ENCODE measurements at places on chromosomes 13 and 19.

DNA sequence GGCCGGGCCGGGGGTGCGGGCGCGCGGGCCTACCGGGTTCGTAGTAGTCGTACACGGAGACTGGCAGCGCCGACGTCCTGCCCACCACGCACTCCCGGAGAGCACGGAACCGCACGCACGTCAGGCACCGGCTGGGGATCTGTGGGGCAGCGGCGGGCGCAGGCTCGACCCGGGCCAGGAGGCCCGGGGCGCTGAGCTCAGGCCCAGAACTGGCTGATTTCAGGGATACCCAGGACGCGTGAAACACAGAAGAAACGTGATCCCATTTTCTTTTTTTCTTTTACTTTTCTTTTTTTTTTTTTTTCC, 9.0 kb downstream of the F2RL3 start:
- no peak for DNase-seq

GRCh38 chr13:51950722-51951121, 60.5 kb downstream of the ATP7B start:
- peak; percentile 46 for DNase-seq

GRCh38 chr13:47865883-47866282, 135.2 kb downstream of the SUCLA2 start:
- no peak for DNase-seq

DNA sequence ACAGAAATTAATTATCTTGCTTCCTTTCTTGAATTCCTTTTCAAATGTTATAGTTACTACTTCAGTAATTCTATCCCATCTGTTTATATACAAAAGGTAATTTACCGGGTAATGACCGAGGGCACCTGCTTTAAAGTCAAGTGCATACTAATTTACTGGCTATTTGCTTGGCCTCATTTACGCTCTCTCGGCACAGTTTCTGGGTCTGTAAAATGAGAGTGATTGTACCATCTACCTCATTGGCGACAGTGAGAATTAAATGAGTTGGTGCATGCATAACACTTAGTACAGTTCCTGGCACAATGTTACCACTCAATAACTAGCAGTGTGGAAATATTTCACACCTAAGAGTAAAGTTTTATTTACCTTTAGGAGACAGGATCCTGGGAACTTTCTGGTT, 111.6 kb downstream of the GGACT start:
- DNase-seq, result no peak

DNA sequence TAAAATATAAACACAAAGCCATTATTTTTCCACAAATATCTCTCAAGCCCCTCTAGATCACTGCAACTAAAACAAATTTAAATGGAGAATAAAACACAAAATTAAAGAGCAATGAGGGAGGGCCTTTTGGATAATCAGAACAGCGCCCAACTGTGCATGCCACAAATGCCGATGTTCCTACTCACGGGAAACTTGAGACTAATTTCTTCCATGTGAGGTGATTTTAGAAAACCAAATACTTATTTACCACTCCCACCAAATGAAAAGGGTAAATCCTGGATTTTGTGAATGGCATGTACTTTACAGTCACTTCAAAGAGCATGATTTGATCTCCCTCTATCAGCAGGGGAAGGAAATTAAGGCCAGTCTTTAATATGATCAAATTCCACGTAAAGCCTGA, 74.8 kb downstream of the SLC7A1 start:
- no peak for DNase-seq

- no peak for DNase-seq
Observed at GRCh38 chr19:16773259-16773658, 53.6 kb downstream of the NWD1 start.

DNA sequence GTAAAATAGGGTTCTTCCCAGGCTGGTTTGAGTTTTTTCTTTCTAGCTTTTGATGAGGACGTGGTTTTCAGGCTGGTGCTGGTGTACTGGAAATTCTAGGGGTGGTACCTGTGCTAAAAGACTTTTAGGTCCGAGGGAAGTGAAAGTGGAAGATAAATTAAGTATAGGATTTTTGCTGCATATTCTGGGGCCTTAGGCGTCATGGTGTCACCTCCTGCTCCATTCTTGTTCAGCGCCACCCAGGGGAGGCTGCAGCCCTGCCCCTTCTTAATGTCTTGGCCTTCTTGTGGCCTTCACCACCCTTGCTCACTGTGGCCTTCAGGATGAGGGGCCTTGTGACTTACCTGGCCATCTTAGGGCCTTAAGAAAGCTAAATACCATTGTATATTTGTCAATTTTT, 12.4 kb downstream of the ZNF552 start:
- no peak for DNase-seq

- no peak for DNase-seq
Observed at GRCh38 chr19:30760014-30760413, 387.8 kb downstream of the ZNF536 start.

DNA sequence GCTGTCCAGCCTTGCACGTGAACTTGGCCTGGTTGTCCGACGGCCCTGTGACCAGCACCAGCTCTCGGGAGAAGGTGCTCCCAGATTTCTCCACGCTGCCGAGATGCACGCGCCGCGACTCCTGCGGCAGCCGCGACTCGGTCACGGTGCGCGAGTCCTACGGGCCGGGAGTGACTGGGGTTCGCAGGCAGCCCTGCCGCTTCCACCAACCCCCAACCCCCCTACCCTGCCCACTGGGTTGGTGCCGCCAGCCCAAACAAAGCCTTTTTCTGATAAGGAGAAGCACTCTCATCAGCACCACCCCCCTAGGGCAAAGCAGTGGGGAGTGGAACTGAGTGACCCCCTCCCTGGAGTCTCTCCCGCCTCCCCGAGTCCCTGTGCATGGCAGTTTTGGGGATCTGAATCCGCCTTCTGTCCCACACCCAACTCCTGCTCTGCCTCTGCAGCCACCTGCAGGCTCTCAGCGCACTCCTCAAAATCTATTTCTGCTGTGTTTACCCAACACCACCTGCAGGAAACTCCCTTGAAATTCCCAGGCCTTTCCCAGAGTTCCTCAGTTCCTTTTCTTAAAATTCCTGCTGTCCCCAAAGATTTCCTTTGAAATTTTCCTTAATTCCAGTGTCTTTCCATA, 6.2 kb downstream of the NPHS1 start:
- no peak for DNase-seq

DNA sequence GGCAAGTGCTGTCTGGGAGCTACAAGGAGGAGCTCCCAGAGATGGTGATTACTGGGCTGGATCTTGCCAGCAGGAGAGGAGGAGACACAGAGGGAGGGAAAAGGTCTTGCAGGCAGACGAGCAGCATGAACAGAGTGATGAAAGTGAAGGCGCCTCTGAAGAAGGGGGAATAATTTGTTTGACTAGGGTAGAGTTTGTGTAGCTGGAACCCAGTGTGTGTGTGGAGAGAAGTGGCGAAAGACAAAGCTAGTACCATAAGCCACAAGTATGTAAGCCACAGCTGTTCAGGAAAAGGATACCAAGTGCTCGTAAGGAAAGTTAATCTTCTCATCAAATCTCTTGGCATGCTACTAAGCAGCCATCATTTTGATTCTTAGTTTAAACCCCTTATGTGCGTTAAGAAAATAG, 5.4 kb downstream of the FLT1 start:
- no peak for DNase-seq

DNA sequence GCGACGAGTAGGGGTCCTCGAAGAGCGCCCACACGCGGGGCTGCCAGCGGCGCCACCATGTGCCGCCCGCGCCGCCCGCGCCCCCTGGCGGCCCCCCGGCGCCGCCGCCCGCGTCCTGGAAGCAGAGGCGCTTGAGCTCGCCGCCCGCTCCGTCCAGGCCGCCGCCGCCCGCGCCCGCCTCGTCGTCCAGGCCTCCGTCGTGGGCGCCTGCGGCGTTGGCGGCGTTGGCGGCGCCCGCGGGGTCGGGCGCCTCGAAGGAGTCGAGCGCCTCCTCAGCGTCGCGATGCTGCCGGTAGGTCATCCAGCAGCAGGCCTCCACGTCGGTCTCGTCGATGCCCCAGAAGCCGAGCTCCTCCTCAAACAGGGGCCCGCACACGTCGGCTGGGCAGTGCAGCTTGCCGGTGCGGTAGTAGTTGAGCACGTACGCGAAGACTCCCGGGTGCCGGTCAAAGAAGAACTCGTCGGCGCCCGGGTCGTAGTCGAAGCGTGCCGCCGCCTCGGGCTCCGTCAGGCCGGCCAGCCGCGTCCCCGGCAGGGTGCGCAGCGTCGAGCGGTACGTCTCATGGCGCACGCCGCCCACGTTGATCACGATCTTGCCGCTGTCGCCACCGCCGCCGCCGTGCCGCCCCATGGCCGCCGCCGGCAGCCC, 829 bp downstream of the KCNC3 start:
- DNase-seq, result no peak

DNA sequence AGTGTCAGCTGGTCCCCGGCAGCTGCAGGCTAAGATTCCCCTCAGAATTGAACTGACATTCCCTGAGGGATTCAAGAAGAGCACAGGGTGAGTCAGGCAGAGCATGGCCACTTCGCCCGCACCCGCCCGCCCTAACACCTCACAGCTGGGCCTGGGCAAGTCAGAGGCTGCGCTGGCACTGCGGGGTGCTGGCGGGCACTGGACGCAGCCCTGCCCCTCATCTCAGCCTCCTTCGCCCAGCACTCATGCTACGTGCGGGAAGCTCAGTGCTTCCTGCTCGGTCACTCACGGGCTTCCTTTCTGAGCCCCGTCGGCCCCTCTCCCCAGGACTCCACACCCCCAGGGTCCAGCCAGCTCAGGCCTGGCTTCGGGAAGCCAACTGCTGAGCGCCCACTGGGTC, 56.9 kb downstream of the MLLT1 start:
- DNase-seq, result no peak

DNA sequence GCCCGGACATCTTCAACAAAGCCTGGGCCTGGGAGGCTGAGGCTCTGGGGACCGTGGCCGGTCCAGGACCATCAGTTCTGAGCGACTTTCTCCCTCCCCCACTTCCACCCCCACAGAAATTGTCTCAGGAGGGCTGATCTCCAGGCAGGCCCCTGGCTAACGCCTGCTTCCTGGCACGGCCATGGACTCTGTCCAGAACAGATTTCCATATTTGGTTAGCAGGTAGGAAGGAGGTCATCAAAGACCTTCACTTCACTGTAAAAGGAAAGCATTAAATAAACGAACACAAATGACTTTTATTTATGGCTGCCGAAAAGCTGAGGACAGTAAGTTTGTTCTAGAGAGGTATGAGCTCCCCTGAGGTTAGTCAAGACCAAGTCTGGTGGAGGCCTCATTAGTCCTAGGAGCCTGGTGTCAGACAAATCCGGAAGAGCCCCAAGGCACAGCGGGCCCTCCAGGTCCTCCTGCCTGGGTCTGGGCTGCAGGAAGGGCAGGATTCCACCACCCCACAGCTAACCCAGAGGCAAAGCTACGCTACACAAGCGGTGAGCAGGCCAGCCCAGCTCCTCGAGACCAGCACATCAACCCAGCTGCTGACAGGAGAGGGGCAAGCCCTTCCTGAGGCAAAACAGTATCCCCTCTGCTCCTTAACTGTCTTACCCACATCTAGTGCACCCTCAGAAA, 4.6 kb upstream of the PLPP2 start:
- no peak for DNase-seq

DNA sequence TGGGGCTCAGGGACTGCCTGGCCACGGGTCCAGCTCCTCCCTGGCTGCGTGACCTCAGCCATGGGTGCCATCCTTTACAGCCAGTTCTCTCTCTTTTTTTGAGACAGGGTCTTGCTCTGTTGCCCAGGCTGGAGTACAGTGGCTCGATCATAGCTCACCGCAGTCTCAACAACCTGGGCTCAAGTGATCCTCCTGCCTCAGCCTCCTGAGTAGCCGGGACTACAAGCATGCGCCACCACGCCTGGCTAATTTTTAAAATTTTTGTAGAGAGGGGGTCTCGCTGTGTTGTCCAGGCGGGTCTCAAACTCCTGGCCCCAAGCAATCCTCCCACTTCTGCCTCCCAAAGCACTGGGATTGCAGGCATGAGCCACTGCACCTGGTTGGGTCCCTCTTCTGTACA, 75.4 kb downstream of the PTPRS start:
- DNase-seq, result no peak

- DNase-seq, result no peak
Observed at GRCh38 chr19:45409557-45409920, 3.1 kb downstream of the POLR1G start.

DNA sequence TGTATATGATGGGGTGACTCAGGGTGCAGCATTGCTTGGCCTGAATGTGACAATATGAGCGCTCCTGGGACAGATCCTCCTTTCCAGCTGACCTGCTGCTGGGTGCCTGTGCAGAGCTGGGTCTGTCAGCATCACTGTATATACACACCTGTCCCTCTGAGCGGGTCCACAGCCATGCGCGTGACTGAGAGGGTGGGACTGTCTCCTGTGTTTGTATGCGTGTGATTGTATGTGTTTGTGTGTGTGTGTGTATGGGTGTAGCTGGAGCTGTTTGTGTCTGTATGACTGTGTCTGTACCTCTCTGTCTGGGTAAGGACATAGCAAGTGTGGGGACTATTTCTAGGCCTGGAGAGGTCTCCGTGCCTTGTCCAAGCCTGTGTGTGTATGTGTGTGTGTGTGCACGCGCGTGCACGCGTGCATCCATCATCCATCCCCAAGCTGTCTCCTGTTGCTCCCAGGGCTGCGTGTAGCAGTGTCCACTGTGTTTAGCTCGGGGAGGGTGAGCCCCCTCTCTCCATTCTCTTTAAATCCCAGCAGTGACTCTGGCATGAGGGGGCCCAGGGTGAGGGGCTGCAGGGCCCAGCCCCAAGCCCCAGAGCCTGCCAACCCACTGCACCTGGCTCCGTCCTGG, 8.3 kb downstream of the IGLON5 start:
- no peak for DNase-seq

- no peak for DNase-seq
Observed at GRCh38 chr13:92838786-92839185, 387.8 kb upstream of the GPC6 start.

GRCh38 chr19:17244618-17245534, 843 bp downstream of the NR2F6 start:
- DNase-seq, result no peak

- no peak for DNase-seq
Observed at GRCh38 chr13:109728791-109729731, 57.3 kb downstream of the IRS2 start.

DNA sequence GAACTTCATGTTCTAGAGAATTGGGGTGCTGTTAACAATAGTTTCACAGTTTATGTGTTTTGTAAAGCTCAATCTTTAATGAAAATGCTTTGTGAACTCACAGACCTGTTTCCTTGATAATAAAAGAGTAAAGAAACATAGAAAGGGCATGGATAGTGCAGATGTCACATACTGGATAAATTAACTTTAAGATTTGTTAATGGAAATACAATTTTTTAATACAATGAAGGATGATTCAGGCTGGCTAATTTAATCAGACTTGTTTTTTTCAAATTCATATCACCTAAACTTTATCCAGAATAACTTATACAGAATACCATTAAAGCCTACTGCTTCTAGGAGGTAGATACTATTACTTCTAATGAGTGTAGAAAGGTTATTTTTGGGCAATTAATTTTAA, 1033.5 kb upstream of the SLC10A2 start:
- DNase-seq, result no peak

GRCh38 chr13:95452375-95452774, 100.1 kb upstream of the CLDN10 start:
- no peak for DNase-seq

Measured in CD4-positive, alpha-beta T cell treated with Interleukin-12 subunit alpha and Interleukin-12 subunit beta, for 1 hour (primary cell).